ENCODE measurements at places on chromosomes 7 and 10. TPM values are rescaled to one million over a fixed set of nuclear protein-coding genes. Genes with fewer than 3 reads are reported as not detected.

GRCh38 chr10:63294781-63295180 is 161.7 kb downstream of the NRBF2 start:
- no peak for DNase-seq

The PKD2L1 gene
- not detected for total RNA-seq

- DNase-seq = peak; percentile 50
Observed at GRCh38 chr7:27203365-27203953, 3.6 kb upstream of the HOXA13 start.

DNA sequence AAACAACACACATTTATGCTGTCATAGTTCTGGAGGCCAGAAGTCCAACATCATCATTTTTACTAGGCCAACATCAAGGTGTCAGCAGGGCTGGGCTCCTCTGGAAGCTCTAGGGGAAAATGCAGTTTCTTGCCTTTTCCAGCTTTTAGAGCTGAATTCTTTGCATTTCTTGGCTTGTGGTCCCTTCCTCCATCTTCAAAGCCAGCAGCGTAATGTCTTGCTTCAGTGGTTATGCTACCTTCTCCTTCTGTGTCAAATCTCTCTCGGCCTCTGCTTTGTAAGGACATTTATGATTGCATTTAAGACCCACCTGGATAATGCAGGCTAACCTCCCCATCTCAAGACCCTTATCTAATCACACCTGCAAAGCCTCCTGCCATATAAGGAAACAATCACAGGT is 66.5 kb upstream of the ANKRD1 start:
- no peak for DNase-seq

DNA sequence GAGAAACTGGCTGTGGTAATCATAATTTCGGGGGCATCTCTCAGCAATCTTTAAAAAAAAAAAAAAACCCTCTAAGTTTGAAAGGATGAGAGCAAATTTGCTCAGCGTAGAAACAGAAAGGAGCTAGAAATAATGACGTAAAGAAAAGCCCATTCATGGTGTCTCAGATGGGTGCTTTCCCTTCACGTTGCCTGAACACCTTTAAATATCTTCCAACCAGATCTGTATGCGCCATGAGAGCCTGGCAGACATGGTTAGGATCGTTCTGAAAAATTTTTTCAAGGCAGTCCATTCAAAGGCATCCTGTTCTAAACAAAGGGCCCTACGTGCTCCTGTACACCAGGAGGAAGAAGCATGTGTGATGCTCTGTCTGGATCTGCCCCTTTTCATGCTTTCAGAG is 141.2 kb upstream of the C1QL3 start:
- DNase-seq = no peak

The CHAT gene
- not detected for total RNA-seq

- no peak for DNase-seq
Observed at GRCh38 chr7:43489257-43489656, 93.7 kb upstream of the STK17A start.

All from endodermal cell (in vitro differentiated cells).